ENCODE measurements at places on chromosomes 2 and 18.

- no peak for DNase-seq
Observed at GRCh38 chr18:24949908-24950307, 402.1 kb downstream of the ZNF521 start.

DNA sequence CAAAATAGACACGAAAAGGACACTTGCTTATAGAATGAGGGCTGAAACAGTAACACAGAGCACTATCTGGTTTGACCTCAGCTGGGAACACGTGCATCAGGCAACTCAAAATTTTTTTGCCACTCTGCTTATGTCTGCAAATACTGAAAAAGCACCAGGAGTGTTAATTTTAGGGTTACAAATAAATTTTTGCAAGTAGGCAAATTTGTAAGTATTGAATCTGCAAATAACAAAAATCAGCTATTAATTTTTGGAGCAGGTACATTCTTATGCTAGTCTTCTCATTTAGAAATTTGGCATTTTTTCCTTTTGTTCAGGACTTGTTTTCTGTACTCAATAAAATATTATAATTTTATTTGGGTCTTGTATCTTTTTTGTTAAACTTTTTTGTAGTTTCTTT, 29.7 kb downstream of the DYTN start:
- no peak for DNase-seq

DNA sequence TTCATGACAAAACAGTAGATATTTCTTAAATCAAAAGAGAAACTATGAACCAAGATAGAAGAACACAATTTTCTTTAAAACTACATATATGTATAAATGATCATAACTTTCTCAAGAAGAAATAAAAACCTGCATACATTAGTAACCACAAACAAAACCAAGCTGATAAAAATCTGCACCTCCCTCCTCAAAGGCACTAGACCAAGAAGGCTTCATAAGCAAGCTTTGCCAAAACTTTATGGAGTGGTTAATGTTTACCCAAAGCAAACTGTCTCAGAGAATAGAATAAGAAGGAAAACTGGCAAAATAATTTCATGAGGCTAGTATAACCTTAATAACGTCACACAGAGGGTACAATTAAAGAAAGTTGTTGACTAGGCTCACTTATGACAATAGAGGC, 138.3 kb downstream of the ZBTB7C start:
- DNase-seq, result no peak

GRCh38 chr2:209662021-209662420, 109.6 kb upstream of the UNC80 start:
- DNase-seq, result no peak

GRCh38 chr2:24762518-24762917, 30.7 kb downstream of the PTRHD1 start:
- no peak for DNase-seq

- DNase-seq, result no peak
Observed at GRCh38 chr2:6864923-6865345, 773 bp downstream of the CMPK2 start.

DNA sequence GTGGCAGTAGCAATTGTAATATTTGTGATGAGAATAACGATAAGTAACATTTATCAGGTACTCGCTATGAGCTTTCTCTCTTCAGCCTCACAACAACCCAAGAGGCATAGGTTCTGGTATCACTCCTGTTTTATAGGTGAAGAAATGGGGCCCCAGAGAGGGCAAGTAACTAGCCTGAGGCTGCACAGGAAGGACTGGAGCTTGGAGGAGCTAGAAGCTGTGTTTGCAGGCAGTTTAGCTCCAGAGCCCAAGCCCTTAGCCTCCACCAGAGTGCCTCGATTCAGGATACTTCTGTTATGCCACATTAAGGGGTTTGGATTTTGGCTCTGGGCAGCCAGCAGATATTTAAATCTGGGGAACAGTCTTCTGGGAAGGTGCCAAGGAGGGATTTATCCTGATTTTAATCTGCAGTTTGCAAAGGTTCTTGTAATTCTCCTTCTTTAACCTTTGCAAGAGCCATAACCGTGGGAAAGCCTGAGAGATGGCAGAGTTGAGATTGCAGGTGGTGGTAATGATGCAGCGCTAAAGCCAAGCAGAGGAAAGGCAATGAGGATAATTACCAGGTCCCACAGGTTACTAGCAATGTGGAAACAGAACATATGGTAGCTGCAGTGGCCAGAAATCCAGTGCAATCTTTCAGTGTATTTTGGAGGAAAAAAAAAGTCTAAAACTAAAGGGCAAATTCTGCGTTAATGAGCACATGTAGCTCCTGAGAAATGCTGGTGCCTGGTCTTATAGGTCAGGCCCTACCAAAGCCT, 9.1 kb downstream of the MOCOS start:
- no peak for DNase-seq

- no peak for DNase-seq
Observed at GRCh38 chr2:231927566-231927890, 1.3 kb upstream of the NPPC start.

Measured in amygdala (tissue), 56 donors.